H1 (cell line): ENCODE measurements at places on chromosomes 2 and 18. TPM values are rescaled to one million over a fixed set of nuclear protein-coding genes. Genes with fewer than 3 reads are reported as not detected.

DNA sequence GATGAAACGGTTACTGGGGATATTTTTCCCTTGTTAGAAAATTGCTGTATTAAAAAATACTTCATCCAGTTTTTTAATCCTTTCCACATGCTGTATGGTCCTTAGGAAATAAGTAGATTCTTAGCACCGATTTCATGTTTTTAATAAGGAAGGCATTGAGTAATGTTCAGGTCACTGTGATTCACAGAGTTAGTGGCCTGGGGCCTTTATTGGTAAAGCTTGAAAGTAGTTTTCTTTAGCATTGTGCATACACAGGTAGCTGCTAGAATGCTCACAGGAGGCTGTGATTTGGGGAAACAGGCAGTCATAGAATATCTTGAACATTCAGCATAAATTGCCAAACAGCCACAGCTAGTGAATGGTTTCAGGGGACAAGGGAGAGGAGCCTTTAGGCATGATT lies 79.8 kb downstream of the XRCC5 start:
- no peak for DNase-seq
- no peak overlapping the region for H3K27ac ChIP-seq
- H3K27me3 ChIP-seq, result no peaks in the 10 kb centered on the region
- H3K4me1 ChIP-seq, result peaks cover 5% of the 10 kb centered on the region
- H3K4me3 ChIP-seq, result no peak overlapping the region
- peaks cover 2% of the 10 kb centered on the region for H3K36me3 ChIP-seq

DNA sequence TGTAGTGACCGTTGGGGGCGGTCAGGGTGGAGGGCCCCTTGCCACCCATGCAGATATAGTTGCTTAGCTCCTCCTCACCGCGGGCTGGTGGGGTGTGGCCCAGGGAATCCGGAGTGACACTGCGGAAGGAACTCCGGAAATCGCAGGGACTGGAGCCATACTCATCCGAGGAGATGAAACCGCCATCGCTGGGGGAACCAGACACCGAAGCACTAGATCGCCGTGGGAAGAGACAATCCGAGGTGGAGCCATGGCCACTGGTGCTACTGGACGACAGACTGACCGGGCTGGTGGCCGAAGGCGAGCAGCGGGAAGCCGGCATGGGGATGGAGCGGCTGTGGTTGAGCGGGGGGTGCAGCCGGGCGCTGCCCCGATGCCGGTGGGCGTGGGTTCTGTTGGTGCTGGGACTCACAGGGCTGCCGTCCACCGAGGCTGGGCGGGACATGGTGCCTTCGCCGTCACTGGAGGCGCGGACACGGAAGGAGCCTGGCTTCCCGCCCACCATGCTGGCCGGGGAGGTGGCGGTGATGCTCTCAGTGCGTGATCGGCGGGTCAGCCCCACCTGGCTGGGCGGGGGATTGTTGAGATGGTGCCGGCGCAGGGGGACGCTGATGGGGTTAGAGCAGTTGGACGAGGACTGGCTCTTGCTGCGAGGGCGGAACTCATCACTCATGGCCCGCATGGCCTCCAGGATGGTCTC lies 2.2 kb downstream of the IRS1 start:
- H3K4me3 ChIP-seq, result no peak overlapping the region
- H3K27ac ChIP-seq, result no peak overlapping the region
- peaks cover 30% of the 10 kb centered on the region; the same call in 1 of the 2 replicates for H3K36me3 ChIP-seq
- no peak for DNase-seq
- peaks cover 25% of the 10 kb centered on the region for H3K4me1 ChIP-seq

The MROH2A gene
- not detected in 2 replicates for total RNA-seq

The SLC19A3 gene
- 5.9 and 9.8 TPM in 2 replicates for total RNA-seq

DNA sequence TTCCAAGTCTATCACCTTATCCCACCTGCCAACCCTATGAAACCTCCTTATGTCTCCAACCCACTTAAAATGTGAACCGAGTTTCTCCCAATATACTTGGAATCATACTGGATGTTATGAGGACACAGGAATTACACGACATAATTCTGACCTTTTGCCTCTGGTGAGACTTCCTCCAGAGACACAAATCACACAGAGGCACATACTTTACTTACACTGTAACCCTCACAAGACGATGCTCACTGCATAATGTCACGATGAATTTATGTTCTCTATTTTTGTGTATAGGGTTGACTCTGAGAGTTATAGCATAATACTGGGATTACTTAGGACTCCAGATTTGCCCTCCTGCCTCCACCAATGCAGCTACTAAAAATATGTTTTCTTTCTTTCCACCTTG lies 28.0 kb upstream of the SETBP1 start:
- no peak for DNase-seq
- H3K36me3 ChIP-seq, result no peaks in the 10 kb centered on the region
- H3K27ac ChIP-seq, result no peak overlapping the region
- no peaks in the 10 kb centered on the region for H3K27me3 ChIP-seq

GRCh38 chr2:105893011-105893995 lies 148.6 kb downstream of the NCK2 start:
- H3K4me1 ChIP-seq, result peaks cover 2% of the 10 kb centered on the region; the same call in 1 of the 2 replicates
- H3K27me3 ChIP-seq, result no peaks in the 10 kb centered on the region
- H3K27ac ChIP-seq, result no peak overlapping the region

The MYL12A gene
- 238 and 247 TPM in 2 replicates for total RNA-seq

The GRB14 gene
- total RNA-seq, result 11.6 and 13.5 TPM in 2 replicates

- H3K36me3 ChIP-seq, result no peaks in the 10 kb centered on the region; the same call in 1 of the 2 replicates
- H3K27ac ChIP-seq, result no peak overlapping the region
- H3K4me1 ChIP-seq, result peaks cover 11% of the 10 kb centered on the region
- H3K27me3 ChIP-seq, result no peaks in the 10 kb centered on the region
Measured at GRCh38 chr2:11578081-11578948, 44.5 kb downstream of the GREB1 start.

The IMMT gene
- 103 and 105 TPM in 2 replicates for total RNA-seq

The ANKRD62 gene
- total RNA-seq, result not detected in 2 replicates

DNA sequence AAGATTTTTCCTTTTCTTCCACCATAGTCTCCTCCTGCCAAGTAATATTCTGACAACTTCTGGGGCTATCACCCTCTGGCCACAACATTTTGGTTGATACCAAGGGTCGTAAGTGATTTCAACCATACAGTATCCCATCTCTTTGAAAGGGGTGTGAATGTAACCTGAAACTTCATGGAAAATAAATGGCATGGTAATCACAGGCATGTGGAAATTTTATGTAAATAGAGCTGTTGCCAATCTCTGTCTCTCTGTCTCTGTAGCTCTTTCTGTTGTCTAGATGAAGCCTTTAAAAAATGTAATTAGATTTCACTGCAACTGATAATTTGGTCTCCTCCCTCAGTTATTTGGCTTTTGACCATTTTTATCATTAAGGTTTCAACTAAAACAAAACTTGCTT lies 125.6 kb upstream of the RPRM start:
- no peak overlapping the region for H3K4me3 ChIP-seq
- DNase-seq, result no peak
- no peaks in the 10 kb centered on the region for H3K36me3 ChIP-seq
- no peaks in the 10 kb centered on the region for H3K4me1 ChIP-seq

- H3K27ac ChIP-seq, result no peak overlapping the region
- no peaks in the 10 kb centered on the region for H3K27me3 ChIP-seq
- H3K36me3 ChIP-seq, result no peaks in the 10 kb centered on the region
Measured at GRCh38 chr2:145411493-145411892, 891.6 kb upstream of the ZEB2 start.

DNA sequence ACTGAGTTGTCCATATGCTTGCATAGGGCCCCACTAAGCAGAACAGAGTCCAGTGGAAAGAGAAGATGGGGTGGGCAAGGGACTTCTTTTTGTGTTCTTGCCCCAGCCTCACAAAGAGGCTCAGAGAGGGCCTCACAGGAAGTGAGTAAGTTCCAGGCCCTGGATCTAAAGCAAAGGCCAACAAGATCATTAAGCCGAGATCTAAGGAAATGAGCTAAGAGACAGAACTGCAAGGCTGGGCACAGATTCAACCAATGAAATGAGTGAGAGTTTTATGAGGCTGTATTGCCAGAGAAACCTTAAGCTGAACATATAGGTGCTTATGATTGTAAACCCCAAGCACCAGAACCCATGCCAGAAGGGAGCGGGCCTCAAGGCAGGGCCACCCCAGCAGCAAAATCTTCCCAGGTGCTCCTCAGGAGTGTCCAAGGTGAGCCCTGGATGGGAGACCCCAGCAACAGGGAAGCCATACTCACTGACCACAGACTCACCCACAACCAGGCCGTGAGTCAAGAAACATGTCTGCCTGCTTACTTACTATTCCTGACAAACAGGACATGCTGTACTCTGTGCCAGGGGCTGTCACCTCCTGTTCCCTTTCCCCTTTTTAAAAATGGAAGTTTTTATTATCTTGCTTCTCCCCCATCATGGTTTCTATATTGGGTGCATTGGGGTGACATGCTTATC lies 40.2 kb downstream of the SLC14A1 start:
- peaks cover 18% of the 10 kb centered on the region for H3K4me1 ChIP-seq
- no peaks in the 10 kb centered on the region for H3K27me3 ChIP-seq
- no peak for DNase-seq
- no peak overlapping the region for H3K4me3 ChIP-seq
- H3K27ac ChIP-seq, result no peak overlapping the region

The LAMA3 gene
- 3.3 and 5.0 TPM in 2 replicates for total RNA-seq

GRCh38 chr2:157418239-157418641 lies 25.6 kb downstream of the CYTIP start:
- no peaks in the 10 kb centered on the region for H3K27me3 ChIP-seq
- no peak for DNase-seq
- H3K4me1 ChIP-seq, result no peaks in the 10 kb centered on the region
- H3K4me3 ChIP-seq, result no peak overlapping the region
- H3K36me3 ChIP-seq, result no peaks in the 10 kb centered on the region
- H3K27ac ChIP-seq, result no peak overlapping the region

DNA sequence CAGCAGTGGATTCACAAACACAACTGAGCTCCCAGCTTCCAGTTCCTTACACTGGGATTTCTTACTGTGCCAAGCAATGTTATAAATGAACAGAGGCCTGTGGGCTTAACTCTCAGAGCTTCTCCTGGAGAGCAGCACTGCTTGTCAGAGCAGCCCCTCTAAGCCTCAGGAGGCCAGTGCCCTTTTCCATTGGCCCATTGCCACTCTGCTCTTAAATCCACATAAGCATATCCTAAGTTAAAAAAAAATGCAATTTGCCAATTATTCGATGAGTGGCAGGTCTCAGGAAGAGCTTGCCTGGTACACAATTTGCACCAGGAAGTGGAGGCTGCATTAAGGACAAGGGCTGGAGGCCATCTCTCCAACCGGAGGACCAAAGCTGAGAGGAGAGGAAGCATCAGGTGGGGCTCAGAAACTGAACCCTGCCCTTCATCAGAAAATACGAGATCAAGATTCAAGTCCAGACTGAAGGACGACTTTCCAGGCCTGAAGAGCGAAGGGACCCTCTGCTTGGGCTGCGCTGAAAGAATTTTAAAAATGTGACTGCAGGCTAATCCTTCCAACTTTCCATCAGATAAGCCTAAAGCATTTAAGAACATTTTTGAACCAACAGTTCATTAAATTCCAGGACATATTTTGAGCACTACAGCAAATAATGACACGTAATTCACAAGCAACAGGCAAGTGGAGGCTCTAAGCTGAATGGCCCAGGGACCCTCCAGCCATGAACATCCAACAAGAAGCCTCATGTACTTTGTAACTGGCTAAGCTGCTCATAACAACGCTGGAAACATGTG lies 28.4 kb upstream of the PXDN start:
- peaks cover 11% of the 10 kb centered on the region for H3K4me1 ChIP-seq
- DNase-seq, result no peak
- no peaks in the 10 kb centered on the region for H3K36me3 ChIP-seq
- H3K4me3 ChIP-seq, result no peak overlapping the region
- no peaks in the 10 kb centered on the region for H3K27me3 ChIP-seq

- H3K36me3 ChIP-seq, result no peaks in the 10 kb centered on the region
- no peak overlapping the region for H3K27ac ChIP-seq
- no peaks in the 10 kb centered on the region for H3K27me3 ChIP-seq
Measured at GRCh38 chr2:224261326-224261725, 140.6 kb downstream of the FAM124B start.

DNA sequence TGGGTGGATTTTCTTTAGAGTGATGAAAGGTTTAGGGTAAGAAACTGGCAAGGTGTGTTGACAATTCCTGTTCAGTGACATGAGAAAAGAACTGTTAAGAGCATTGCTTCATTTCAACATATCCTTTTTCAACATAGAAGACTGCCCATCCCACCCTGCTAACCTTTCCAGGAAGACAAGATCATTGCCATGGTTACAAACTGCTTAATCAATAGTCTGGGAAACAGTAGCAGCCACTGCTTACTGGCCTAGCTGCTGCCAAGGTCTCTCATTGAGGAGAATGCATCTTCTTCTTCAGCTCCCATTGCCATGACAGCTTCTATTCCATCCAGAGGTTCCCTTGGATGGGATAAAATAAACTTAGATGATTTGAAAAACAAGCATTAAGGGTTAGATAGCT lies 212.1 kb downstream of the LRRTM1 start:
- no peaks in the 10 kb centered on the region for H3K27me3 ChIP-seq
- DNase-seq, result no peak
- H3K4me1 ChIP-seq, result no peaks in the 10 kb centered on the region

GRCh38 chr2:235300368-235301201 lies 193.3 kb upstream of the AGAP1 start:
- H3K36me3 ChIP-seq, result no peaks in the 10 kb centered on the region
- H3K4me1 ChIP-seq, result no peaks in the 10 kb centered on the region
- H3K27ac ChIP-seq, result no peak overlapping the region
- no peak for DNase-seq
- no peaks in the 10 kb centered on the region; the same call in 1 of the 2 replicates for H3K27me3 ChIP-seq
- no peak overlapping the region for H3K4me3 ChIP-seq

DNA sequence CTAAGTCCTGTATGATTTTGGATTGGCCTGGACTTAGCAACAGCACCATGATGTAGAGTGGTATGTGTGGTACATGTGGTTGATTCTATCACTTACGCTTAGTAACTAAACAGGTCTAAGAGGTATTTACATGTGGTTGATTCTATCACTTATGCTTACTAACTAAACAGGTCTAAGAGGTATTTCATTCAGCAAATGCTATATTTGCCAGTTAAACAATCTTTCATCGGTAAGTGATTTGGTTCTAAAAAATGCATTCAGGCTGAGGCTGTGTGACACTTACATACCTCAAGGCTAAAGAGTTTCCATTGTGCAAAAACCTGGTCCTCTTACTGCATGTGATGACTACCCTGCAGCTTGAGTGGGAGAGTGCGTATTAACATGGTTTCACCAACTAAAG lies 13.1 kb downstream of the EIF4E2 start:
- H3K27me3 ChIP-seq, result no peaks in the 10 kb centered on the region
- no peak overlapping the region for H3K27ac ChIP-seq
- DNase-seq, result no peak
- no peak overlapping the region for H3K4me3 ChIP-seq

- no peaks in the 10 kb centered on the region for H3K36me3 ChIP-seq
- DNase-seq, result no peak
- H3K27me3 ChIP-seq, result no peaks in the 10 kb centered on the region
- H3K4me1 ChIP-seq, result 0 out of 2 replicates have a peak, but pooled peaks cover 4% of the 10 kb centered on the region
Measured at GRCh38 chr2:188047735-188048134, 243.9 kb upstream of the GULP1 start.

The EGR4 gene
- 0.20 TPM in 1 of 2 replicates, not detected in the other for total RNA-seq

The PLEKHH2 gene
- 3.1 and 5.0 TPM in 2 replicates for total RNA-seq

The GULP1 gene
- 130 and 139 TPM in 2 replicates for total RNA-seq

The MDH1B gene
- total RNA-seq, result 2.1 and 2.7 TPM in 2 replicates

GRCh38 chr18:59454909-59455727 lies 96.1 kb upstream of the LMAN1 start:
- H3K4me1 ChIP-seq, result peaks cover 5% of the 10 kb centered on the region; the same call in 1 of the 2 replicates
- H3K36me3 ChIP-seq, result no peaks in the 10 kb centered on the region
- H3K27me3 ChIP-seq, result no peaks in the 10 kb centered on the region

The G6PC2 gene
- total RNA-seq, result not detected in 2 replicates

GRCh38 chr2:17232776-17233556 lies 285.3 kb downstream of the RAD51AP2 start:
- no peaks in the 10 kb centered on the region for H3K36me3 ChIP-seq
- H3K27me3 ChIP-seq, result no peaks in the 10 kb centered on the region
- H3K4me1 ChIP-seq, result no peaks in the 10 kb centered on the region
- H3K27ac ChIP-seq, result no peak overlapping the region
